Suppressor macrophage (primary cell): ENCODE measurements at places on chromosomes 4 and X.

DNA sequence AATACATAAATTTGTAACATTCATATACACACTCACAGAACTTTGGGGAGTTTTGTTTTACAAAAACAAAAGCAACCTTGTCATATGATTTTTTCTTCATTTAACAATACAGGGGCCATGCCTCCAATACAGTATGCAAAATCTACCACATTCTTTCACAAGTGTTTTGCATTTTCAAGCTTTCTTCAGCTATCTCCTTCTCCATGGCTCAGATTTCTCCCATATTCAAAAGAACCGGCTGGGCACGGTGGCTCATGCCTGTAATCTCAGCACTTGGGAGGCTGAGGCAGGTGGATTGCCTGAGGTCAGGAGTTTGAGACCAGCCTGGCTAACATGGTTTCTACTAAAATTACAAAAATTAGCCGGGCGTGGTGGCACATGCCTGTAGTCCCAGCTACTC is 4.1 kb downstream of the TEX13B start:
- no peak for DNase-seq

DNA sequence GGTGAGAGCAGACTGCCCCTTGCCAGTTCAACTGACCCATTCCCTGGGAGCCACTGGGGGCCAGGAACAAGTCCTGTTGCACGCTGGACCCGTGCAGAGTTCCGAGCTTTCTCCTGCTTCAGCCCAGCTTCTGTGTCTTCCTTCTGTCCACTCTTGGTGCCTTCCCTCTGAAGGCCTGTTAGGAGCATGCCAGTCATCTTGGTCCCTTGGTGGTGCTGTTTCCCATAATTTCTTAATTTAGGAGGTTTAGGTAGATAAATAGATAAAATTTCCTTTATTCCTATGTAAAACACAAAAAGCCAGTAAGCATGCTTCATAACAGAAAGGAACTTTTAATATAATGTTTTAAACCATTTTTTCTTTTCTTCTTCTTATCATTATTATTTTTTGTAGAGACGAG is 672.7 kb downstream of the CCSER1 start:
- DNase-seq: no peak

DNA sequence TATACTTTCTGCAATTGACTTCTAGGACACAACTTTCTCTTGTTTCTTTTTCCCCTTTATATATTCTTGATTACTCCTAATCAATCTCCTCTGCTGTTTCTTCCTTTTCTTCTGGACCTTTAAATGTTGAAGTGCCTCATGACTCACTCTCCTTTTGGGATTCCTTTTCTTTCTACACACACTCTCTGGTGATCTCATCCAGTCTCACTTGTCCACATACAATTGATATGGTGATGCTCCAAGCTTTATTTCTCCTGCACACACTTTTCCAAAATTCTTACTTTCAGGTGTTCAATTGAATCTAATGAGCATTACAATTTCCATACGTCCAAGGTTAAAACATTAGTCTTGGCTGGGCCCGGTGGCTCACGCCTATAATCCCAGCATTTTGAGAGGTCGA is 794.8 kb upstream of the EPHA5 start:
- DNase-seq: no peak

- DNase-seq: no peak
These were observed 138.3 kb downstream of the UNC5C start for GRCh38 chr4:95410387-95410977.

- no peak for DNase-seq
These were observed 64.5 kb downstream of the CENPC start for GRCh38 chr4:67480810-67481209.

DNA sequence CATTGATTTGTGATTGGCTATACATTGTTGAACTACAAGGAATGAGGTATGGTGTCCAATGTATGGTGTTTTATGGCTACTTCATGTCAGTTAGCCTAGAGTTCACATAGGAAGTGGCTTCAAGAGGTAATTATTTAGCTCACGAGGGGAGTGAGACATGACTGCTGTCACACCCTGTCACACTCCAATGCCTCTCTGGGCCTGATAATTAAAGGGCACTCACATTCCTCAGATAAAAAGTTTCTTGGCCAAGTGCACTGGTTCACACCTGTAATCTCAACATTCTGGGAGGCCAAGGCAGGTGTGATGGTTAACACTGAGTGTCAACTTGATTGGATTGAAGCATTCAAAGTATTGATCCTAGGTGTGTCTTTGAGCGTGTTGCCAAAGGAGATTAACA is 65.0 kb upstream of the DDX60 start:
- no peak for DNase-seq

GRCh38 chr4:101540336-101540735 is 193.0 kb upstream of the PPP3CA start:
- DNase-seq: peak; percentile 2
